Amygdala (tissue), 56 donors: ENCODE measurements at places on chromosomes 12 and 14.

GRCh38 chr12:20616093-20616492 is 79.0 kb upstream of the SLCO1C1 start:
- DNase-seq = no peak

- DNase-seq = peak; percentile 64
Observed at GRCh38 chr14:68548194-68549076, 244.4 kb downstream of the ZFP36L1 start.

GRCh38 chr12:6373022-6373787 is 2.2 kb downstream of the SCNN1A start:
- no peak for DNase-seq

DNA sequence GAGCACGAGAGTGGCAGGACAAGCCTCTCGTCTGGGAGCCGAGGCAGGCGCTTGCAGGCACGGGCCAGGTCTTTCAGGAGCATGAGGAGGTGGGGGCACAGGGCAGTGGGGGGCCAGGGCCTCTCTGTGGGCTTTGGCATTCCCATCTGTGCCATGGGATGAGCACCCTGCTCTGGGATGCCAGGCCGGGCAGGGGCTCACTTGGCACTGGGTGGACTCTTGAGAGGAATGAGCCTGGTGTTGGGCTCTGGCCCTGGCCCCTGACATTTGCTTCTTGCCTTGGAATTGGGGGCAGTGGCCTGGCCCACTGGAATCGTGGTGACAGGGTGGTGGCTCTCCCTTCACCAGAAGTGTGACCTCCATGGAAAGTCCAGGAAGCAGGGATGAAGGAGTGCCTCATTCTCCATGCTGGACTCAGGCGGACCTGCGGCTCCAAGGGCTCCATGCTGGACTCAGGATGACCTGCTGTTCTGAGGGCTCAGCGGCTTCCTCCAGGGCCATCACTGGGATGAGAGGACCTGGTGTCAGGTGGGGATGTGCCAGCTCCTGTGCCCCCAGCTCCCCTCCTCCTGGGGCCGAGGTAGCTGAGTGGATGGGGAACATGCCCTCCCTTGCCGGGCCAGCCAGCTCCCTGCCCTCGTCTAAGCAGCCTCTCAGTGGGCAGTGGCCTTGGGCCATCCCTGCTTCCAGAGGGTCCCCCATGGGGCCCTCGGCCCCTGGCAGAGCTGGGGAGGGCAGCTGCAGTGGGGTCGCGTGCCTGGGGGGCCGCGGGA is 220.3 kb downstream of the KIF26A start:
- no peak for DNase-seq

GRCh38 chr14:102937331-102938175 is 15.1 kb downstream of the AMN start:
- DNase-seq = no peak

DNA sequence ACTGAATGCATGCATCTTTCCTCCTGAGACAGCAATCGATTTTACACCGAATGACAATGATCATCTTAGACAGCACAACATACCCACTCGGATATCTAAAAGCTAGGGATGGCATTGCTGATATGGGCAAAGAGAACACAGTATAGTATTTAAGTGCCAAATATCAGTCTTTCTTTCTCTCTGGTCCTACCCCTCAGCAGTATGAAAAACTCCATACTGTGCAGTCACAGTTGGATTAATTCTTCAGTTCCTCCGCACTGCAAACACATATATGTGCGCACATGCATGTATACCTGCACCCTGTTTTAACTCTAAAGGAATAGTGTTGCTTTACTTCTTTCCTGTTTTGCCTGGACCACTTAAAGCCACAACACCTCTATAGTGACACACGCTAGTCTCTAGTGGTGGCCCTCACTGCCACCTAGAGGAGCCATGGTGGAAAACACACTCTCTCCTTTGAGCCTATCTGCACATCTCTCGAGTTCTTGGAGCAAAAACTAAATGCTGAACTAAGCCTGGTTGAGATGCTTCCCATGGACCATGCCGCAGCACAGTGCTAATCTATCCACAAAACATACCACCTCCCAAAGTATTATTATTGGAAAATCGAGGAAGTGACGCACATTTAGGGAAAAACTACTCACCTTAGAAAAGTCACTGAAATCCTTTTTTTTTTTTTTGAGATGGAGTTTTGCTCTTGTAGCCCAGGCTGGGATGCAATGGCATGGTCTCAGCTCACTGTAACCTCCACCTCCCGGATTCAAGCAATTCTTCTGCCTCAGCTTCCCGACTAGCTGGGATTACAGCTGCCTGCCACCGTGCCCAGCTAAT is 11.9 kb downstream of the TMEM52B start:
- peak; percentile 39 for DNase-seq

DNA sequence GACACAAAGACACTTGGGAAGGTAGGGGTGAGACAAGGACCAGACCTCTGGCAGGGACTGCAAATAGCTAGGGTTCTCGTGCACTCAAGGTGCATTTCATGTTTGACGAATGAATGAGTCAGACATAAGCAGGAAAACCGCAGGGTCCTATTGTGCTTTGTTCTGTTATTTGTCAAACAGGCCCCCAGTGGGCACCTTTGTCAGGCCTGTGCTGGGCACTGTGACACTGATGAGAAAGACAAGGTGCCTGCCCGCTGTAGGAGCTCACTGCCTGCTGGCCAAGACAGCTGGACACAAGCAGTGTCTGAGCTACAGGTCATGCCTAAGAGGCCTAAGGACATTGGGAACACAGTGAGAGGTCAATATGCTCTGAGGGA is 2.3 kb downstream of the OTUB2 start:
- no peak for DNase-seq
